Neural progenitor cell (in vitro differentiated cells): ENCODE measurements at places on chromosomes 5 and 9.

DNA sequence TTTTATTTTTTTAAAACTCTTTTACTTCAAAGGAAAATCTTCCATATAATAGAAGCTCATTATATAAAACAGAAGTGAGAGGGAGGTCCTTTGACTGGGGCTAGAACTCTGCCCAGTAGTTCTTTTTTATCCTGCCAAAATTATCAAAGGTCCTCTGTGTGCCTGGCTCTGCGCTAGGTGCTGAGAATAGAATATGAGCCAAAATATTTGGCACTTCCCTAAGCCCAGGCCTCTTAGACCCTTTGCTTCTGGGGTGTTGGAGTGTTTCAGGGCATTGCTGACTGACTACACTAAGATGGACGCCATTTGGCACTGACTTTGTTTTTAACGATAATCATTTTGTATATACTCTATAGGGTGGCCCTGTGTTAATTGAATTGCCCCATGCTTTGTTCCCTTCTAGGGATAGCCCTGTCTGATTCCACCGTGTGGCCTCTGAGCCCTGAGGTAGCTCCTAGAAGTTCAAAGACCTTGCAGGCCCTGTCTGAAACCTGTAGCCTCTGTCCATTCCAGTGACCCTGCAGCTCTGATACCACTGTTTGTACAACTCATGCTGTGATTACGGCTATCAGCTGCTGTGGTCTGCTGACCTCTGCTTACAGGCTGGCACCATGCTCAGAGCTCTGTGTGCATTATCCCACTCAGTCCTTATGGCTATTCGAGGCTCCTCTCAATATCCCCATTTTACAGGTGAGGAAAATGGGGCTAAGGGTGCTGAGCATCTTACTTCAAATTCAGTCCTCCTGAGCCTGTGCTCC lies 84.3 kb upstream of the SHB start:
- no peak for DNase-seq

GRCh38 chr5:176355400-176356178 lies 6.0 kb downstream of the KIAA1191 start:
- peak; percentile 64 for DNase-seq

GRCh38 chr5:65718576-65719310 lies 3.2 kb downstream of the SGTB start:
- no peak for DNase-seq

DNA sequence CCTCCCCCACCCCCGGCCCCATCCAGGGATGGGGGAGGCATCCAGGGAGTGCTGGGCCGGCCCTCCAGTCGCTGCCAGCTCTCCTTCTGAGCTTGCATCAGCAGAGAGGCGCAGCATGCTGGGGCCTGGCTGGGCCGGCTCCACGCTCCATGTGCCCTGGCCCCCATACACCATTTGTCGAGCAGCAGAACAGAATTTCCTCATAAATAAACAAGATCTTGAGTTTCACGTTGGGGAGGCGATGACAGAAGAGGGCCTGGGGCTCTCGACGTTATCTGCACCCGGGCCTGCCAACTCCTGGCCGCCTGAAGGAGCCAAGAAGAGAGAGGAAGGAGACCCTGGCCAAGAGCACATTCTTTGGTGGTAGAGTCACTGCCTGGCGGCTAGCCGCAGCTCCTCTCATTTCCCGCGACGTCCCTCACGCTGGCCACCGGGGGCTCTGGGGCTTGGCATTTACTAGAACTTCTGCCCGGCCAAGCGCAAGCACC lies 177.0 kb downstream of the FGF18 start:
- no peak for DNase-seq

GRCh38 chr5:57184322-57184721 lies 10.5 kb downstream of the GPBP1 start:
- DNase-seq, result no peak

DNA sequence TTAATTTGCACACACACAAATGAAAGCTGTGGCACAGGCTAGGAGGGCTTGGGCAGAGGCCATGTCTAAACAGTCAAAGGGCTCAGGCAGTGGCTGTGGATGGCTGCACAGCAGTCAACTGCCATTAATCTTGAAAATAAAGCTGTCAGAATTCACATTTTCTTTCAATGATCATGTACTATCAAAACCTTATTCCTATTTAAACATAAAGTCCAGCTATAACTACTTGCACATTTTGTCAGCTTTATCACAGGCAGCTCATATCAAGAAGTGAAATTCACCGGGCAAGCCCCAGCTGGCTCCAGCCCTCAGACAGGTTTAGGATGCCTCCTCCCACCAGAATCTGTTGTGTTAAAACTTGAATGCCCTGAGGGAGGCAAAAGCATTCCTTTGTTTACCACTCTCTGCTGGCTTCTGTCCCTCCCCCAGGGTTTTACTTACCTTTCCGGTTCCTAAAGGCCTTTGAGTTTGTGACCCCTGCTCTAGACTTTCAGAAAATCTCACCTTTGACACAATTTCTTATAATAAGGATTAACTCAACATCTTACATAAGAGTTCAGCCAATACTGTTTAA lies 54.9 kb upstream of the GRAMD2B start:
- DNase-seq, result peak; percentile 73

DNA sequence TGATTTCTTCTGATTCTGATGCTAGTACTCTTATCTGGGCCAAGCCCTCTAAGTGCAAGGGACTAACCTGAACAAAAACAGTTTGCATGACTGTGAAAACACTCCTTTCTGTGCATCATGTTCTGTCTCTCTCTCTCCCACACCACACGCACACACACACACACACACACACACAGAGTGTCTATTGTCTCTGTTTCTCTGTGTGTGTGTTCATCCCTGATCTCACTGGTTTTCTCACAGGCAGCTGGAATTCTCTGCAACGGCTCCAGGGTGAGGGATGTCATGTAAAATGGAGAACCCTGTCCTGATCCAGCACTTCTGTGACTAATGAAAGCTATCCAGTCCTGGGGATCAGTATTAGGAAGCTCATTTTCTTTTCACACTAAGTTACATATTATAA lies 453.1 kb upstream of the RGMB start:
- DNase-seq, result peak; percentile 9

DNA sequence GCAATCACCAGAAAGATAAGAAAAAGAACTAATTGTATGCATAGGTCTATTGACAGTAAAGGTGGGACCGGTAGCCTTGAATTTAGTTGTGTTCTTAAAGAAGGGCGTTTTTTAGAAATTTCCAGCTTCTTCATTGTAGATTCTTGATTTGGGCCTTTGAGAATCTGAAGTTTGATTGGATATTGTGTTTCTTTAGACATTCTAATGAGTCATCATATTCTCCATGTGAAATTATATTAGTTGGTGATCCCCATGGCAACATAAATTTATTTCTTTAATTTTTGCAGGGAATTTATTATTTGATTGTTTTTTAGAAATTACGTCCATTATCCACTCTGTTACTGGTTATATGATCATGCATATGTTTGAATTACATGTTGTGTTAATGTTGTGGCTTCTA lies 63.6 kb downstream of the MAN2A1 start:
- DNase-seq, result no peak

DNA sequence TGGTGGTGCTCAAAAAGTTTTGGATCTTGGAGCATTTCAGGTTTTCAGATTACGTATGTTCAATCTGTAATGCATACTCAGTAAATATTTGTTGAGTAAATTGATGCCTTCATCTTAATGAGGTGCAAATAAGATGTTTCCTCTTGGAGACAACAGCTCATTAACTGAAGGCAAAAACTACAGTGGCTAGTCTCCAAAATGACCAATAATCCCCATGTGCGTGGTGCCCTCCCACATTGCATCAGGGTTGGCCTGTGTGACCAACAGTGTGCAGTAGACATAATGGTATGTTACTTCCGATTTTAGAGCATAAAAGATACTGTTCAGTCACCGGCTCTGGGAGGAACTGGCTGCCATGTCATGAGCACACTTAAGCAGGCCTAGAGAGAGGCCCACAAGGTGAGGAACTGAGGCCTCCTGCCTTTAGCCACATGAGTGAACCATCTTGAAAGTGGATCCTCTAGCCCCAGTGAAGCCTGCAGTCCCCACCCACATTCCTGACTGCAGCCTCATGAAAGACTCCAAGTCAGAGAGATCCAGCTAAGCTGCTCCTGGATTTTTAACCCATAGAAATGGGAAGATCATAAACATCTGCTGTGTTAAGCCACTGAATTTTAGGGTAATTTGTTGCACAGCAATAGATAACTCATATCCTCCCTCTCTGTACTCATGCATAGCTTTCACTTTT lies 55.7 kb downstream of the LIFR start:
- DNase-seq, result peak; percentile 33

DNA sequence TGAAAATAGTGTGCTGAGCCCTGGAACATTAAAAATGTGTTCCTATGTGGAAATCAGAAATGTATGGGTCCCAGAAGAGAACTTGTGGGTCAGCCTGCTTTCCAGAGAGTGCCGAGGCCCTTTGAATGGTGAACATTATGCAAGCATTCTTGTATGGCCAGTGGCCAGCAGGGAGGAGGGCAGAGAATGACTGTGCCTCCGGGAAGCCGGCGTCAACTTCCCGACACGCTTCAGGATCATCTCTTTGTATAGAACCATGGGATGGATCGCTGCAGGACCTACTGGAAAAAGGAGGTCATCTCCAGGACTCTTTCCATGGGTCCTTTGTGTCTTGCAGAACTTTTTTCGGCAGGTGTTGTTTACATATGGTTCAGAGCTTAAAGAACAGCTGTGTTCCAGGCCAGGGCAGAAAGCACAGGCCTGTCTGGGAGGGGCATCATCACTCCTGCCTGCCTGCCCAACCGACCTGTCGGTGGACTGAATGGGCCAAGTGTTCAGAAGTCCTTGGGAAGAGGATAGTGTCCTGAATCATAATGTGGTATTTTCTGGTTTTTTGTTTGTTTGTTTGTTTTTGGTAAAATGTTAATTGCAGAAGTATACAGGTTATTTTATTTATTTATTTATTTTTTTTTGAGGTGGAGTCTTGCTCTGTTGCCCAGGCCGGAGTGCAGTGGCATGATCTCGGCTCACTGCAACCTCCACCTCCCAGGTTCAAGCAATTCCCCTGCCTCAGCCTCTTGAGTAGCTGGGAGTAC lies 9.0 kb downstream of the PRRC2B start:
- DNase-seq, result peak; percentile 82

- no peak for DNase-seq
Measured at GRCh38 chr5:167900340-167900935, 391.0 kb upstream of the WWC1 start.

GRCh38 chr9:112836394-112836793 lies 54.3 kb downstream of the SLC46A2 start:
- DNase-seq, result no peak

- peak; percentile 53 for DNase-seq
Measured at GRCh38 chr5:88488130-88488529, 219.5 kb upstream of the TMEM161B start.

GRCh38 chr9:5832071-5832537 lies 813 bp downstream of the ERMP1 start:
- no peak for DNase-seq

DNA sequence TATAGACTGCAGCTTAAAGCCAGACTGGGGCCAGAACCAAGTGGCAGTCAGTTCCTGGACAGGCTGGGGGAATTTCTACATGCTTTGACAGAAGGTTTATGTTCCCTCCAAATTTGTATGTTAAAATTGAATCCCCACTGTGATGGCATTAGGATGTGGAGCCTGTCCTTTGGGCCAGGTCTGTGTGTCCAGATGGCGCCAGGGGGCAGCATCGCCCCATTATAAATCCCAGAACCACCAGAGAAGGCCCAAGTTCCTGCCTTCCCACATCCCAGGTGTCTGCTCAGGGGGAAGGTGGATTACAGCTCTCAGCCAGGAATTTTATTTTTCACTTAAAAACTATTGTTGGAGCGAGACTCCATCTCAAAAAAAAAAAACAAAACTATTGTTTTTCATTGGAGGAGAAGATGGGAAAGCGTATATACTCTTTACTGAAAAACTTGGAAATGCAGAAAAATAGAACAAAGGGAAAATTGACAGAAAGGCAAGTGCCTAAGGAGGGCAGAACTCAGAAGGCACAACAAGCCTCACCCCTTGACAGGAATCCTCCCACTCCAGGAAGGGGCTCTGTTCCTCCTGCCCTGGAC lies 5.0 kb downstream of the IL3 start:
- DNase-seq, result peak; percentile 79

GRCh38 chr5:39755986-39756385 lies 331.2 kb upstream of the DAB2 start:
- no peak for DNase-seq

DNA sequence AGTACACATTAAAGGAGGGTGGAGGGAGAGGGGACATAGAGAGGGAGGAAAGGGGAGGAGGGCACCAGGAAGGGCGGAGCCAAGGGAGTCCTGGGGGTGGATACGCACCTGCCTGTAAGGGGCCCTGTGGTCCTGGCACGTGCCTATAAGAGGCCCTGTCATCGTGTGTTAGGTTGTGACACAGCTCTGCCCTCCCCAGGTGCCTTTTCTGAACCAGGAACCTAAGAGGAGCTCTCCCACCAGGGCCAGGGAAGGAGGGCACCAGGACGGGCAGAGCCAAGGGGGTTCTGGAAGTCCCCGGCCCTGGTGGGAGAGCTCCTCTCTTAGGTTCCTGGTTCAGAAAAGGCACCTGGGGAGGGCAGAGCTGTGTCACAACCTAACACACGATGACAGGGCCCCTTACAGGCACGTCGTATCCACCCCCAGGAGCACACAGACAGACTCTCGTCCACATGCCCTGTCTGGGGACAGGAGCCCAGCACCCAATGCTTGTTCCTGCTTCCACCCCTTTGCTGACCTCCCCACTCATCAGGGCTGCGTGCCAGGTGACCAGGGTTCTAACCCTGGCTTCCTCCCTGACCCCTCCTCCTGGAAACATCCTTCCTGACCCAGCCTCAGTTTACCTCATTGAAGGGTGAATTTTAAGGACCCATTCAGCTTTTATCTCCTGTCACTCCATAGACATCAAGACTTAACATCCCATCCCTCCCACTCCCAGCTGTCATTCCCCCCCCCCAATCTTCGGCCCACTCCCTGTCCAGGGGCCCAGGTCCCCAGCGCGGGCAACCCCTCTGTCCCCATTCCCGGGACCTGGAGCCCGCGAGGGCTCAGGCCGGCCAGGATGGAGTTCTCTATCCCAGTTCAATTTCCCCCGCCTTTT lies 12.9 kb upstream of the OLFM1 start:
- no peak for DNase-seq
